ENCODE measurements at places on chromosomes 16 and 17. TPM values are rescaled to one million over a fixed set of nuclear protein-coding genes. Genes with fewer than 3 reads are reported as not detected.

- DNase-seq = no peak
- no peak overlapping the region for H3K27ac ChIP-seq
- H3K27me3 ChIP-seq = peaks cover 5% of the 10 kb centered on the region
- H3K4me1 ChIP-seq = peaks cover 15% of the 10 kb centered on the region
- H3K4me3 ChIP-seq = no peak overlapping the region
- no peaks in the 10 kb centered on the region for H3K36me3 ChIP-seq
Measured at GRCh38 chr17:65368341-65368740, 193.1 kb downstream of the AXIN2 start.

- DNase-seq = no peak
- H3K27me3 ChIP-seq = no peaks in the 10 kb centered on the region
- peaks cover 15% of the 10 kb centered on the region for H3K4me1 ChIP-seq
- peaks cover 15% of the 10 kb centered on the region for H3K36me3 ChIP-seq
- no peak overlapping the region for H3K27ac ChIP-seq
Measured at GRCh38 chr17:46023783-46024388, 24.8 kb downstream of the STH start.

- H3K27me3 ChIP-seq = peaks cover 4% of the 10 kb centered on the region
- peaks cover 7% of the 10 kb centered on the region for H3K36me3 ChIP-seq
- no peak for DNase-seq
Measured at GRCh38 chr17:82327289-82327688, 6.3 kb downstream of the SECTM1 start.

DNA sequence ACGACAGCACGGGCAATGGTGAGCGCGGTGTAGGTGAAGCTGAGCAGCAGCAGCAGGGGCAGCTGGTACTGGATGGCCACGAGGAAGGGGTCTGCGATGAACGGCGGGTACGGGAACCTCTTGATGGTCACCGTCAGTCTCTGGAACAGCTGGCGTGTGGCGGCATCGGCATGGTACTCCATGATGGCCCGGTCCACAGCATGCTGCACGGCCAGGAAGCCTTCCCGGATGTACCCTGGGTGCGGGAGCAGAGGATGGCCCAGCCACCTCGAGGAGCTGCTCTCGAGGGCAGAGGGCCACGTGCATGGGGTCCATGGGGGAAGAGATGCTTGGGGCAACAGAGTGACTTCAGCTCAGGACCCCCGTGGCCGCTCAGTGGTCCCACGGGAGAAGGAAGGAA lies 20.9 kb downstream of the ABCA3 start:
- H3K27me3 ChIP-seq = no peaks in the 10 kb centered on the region
- H3K36me3 ChIP-seq = no peaks in the 10 kb centered on the region
- no peak overlapping the region for H3K27ac ChIP-seq
- H3K4me3 ChIP-seq = no peak overlapping the region

DNA sequence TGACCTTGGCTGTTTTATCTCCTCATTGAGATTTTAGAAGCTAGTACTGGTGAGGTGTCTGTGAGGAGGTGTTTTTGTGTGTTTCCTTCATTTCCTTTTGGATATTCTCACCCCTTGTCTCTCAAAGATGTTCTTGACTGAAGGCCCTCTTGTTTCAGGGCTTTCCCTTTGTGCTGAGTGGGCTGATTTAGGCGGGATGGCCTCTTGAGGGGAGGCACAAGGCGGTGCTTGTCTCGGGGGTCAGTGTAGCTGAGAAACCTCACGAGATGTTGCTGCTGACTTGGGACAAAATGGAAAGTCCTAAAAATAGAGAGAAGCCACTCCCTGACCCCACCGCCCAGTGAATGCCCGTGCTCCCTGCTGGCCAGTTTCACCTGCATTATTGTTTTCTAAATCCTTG lies 14.2 kb downstream of the CRAMP1 start:
- peaks cover 48% of the 10 kb centered on the region for H3K36me3 ChIP-seq
- peaks cover 4% of the 10 kb centered on the region for H3K4me1 ChIP-seq
- no peaks in the 10 kb centered on the region for H3K27me3 ChIP-seq
- no peak for DNase-seq

- H3K27me3 ChIP-seq = no peaks in the 10 kb centered on the region
- peak; percentile 91 for DNase-seq
- peaks cover 27% of the 10 kb centered on the region for H3K4me1 ChIP-seq
- H3K27ac ChIP-seq = peak within 1 kb of the TSS; percentile 91
Measured at GRCh38 chr16:85799497-85800320, at the start of the genes COX4I1 and EMC8. COX4I1 (plus strand) TSS chr16:85799695; CDS start chr16:85801206, 1,511 bp downstream. EMC8 (minus strand) TSS chr16:85799544; CDS start chr16:85799295, 249 bp downstream.

GRCh38 chr17:47998044-47998443 lies 27.1 kb downstream of the CDK5RAP3 start:
- peaks cover 4% of the 10 kb centered on the region for H3K4me1 ChIP-seq
- no peak overlapping the region for H3K27ac ChIP-seq
- H3K4me3 ChIP-seq = no peak overlapping the region
- DNase-seq = no peak
- H3K27me3 ChIP-seq = peaks cover 6% of the 10 kb centered on the region

- no peak overlapping the region for H3K27ac ChIP-seq
- H3K27me3 ChIP-seq = peaks cover 4% of the 10 kb centered on the region
- H3K4me1 ChIP-seq = no peaks in the 10 kb centered on the region
- H3K36me3 ChIP-seq = no peaks in the 10 kb centered on the region
- H3K4me3 ChIP-seq = no peak overlapping the region
- no peak for DNase-seq
Measured at GRCh38 chr16:80323808-80324195, 217.0 kb upstream of the DYNLRB2 start.

GRCh38 chr17:1755252-1755826 lies 6.5 kb upstream of the SERPINF1 start:
- DNase-seq = no peak
- no peaks in the 10 kb centered on the region for H3K4me1 ChIP-seq
- no peak overlapping the region for H3K4me3 ChIP-seq
- H3K27ac ChIP-seq = no peak overlapping the region
- H3K27me3 ChIP-seq = peaks cover 6% of the 10 kb centered on the region

DNA sequence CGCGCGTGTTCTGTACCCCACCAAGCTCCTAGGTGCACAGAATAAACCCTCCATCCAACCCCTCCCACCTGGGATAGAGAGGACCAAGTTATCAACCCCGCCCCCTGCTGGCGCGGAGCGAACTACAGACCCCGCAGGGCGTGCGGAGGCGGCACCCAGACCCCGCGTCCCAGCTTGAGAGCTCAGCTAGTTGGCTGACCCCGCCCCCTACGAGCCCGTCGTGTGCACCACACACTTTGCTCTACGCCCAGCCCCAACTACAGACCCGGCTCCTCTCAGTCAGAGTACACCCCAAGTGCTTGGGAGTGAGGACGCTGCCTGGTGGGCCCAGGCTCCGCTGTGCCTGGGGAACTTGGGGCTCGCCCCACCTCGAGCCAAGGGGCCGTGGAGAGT lies 1.5 kb downstream of the GRIN2A start:
- no peaks in the 10 kb centered on the region for H3K36me3 ChIP-seq
- peaks cover 37% of the 10 kb centered on the region for H3K27me3 ChIP-seq
- no peaks in the 10 kb centered on the region for H3K4me1 ChIP-seq
- no peak for DNase-seq

DNA sequence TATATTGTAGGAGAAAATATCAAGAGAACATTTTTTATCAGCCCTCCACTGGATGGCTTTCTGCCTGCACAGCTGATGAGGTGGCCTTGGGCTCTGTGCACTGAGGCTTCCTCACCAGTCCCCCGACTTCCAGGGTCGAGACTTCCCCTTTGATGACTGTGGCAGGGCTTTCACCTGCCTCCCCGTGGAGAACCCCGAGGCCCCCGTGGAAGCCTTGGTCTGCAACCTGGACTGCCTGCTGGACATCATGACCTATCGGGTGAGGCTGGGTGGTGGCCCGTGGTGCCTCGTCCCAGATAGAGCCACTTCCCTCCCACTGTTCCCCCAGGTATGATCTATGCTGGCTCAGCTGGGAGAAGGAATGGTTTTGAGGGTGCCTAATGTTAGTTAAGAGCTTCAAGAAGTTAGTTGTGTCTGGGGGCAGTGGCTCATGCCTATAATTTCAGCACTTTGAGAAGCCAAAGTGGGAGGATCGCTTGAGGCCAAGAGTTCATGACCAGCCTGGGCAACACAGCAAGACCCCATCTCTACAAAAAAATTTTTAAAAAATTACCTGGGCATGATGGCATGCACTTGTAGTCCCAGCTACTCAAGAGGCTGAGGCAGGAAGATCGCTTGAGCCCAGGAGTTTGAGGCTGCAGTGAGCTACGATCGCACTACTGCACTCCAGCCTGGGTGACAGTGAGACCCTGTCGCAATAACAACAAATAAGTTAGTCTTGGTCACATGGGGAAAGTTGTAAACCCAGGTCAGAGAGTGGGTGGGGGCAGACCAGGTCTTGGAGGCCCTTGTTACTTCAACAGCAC lies 11.8 kb downstream of the FCSK start:
- H3K27ac ChIP-seq = no peak overlapping the region
- no peak for DNase-seq
- no peaks in the 10 kb centered on the region for H3K36me3 ChIP-seq
- H3K4me3 ChIP-seq = no peak overlapping the region

- no peaks in the 10 kb centered on the region for H3K27me3 ChIP-seq
- H3K36me3 ChIP-seq = peaks cover 11% of the 10 kb centered on the region
- H3K4me1 ChIP-seq = peaks cover 12% of the 10 kb centered on the region
- H3K4me3 ChIP-seq = no peak overlapping the region
Measured at GRCh38 chr17:48270899-48271298, 159.1 kb downstream of the SKAP1 start.

DNA sequence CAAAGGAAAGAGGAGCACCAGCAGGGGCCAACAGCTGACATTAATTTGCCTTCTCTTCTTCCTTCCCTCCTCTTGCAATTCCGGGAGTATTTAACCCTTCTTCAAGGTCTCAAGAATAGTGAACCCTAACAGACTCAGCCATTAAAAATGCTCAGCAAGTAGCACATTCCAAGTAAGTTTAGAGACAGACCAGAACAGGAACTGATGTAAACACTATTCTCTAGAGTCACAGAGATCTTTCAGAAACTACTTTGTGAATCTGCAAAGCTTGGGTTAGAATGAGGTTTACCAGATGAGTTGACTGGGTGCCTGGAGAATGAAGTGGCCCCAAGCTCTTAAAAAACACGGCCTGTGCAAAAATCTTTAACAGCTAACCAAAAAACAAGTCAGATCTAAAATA lies 50.9 kb downstream of the TEX2 start:
- H3K27ac ChIP-seq = no peak overlapping the region
- H3K4me3 ChIP-seq = no peak overlapping the region
- DNase-seq = no peak
- peaks cover 23% of the 10 kb centered on the region for H3K36me3 ChIP-seq
- no peaks in the 10 kb centered on the region for H3K27me3 ChIP-seq
- peaks cover 12% of the 10 kb centered on the region for H3K4me1 ChIP-seq

DNA sequence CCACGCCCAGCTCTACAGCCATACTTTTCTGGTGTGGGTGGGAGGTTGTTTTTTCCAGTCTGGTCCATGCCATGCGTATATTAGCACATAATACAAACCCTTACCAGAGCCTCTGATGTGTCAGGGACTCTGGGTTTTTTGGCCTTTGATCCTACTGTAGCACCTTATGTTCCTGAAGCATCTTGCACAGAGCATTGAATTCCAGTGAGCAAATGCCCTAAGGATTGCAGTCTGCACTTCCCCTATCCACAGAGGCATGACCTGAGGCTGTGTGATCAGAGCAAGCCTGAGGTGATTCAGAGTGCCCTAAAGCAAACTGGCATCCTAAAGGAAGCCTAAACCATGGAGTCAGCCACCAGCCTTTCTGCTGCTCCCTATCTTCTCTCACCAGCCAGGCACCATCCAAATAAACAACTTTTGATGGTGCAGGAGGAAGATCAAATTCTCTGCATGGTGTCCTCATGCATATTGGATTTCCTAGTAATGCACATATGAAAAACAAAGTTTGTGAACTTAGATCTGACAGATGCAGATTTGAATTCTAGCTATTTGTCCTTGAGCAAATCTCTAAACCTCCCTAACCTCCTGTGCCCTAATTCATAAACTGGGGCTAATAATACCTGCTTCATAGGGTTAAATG lies 41.2 kb upstream of the HAS3 start:
- no peak overlapping the region for H3K4me3 ChIP-seq
- H3K27me3 ChIP-seq = no peaks in the 10 kb centered on the region
- H3K27ac ChIP-seq = no peak overlapping the region
- no peak for DNase-seq

GRCh38 chr17:76734080-76734840 lies 2.9 kb downstream of the SRSF2 start:
- H3K4me1 ChIP-seq = peaks cover 38% of the 10 kb centered on the region
- no peaks in the 10 kb centered on the region for H3K27me3 ChIP-seq
- peak overlapping the region; percentile 88 for H3K27ac ChIP-seq
- peak overlapping the region; percentile 97 for H3K4me3 ChIP-seq

DNA sequence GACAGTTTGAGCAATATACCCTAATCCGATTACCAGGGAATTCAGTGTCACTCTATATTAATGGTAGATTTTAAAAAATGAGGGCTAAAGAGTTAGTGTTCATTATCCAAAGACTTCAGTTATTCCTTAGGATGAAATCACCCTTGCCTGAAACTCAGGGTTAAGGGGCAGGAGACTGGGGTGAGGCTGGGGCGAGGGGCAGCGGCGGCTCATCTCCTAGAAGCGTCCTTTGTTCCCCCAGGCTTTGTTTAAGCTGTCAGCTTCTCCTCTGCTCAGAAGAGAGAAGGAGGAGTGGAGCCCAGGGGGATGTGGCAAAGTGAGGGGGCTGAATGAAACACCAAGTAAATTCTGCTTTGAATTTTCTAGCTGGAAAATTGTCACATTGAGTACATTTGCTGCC lies 117.7 kb upstream of the ELAC2 start:
- DNase-seq = no peak
- no peaks in the 10 kb centered on the region for H3K4me1 ChIP-seq
- H3K27me3 ChIP-seq = no peaks in the 10 kb centered on the region
- no peaks in the 10 kb centered on the region for H3K36me3 ChIP-seq
- no peak overlapping the region for H3K4me3 ChIP-seq
- H3K27ac ChIP-seq = no peak overlapping the region

- peak; percentile 89 for DNase-seq
- H3K4me1 ChIP-seq = peaks cover 47% of the 10 kb centered on the region
- H3K4me3 ChIP-seq = peak within 1 kb of the TSS; percentile 96
- H3K27ac ChIP-seq = peak within 1 kb of the TSS; percentile 96
- peaks cover 31% of the 10 kb centered on the region for H3K36me3 ChIP-seq
Measured at GRCh38 chr16:79600638-79601091, at the start of gene MAF. MAF (minus strand) TSS chr16:79600737; CDS start chr16:79599902, 835 bp downstream.

Gene KRTAP4-8
- total RNA-seq = not detected

Gene ATAD5
- 24.6 TPM for total RNA-seq

Gene GPS2
- total RNA-seq = 64.9 TPM
